ENCODE measurements at places on chromosomes 1 and 21. TPM values are rescaled to one million over a fixed set of nuclear protein-coding genes. Genes with fewer than 3 reads are reported as not detected.

- no peak overlapping the region for H3K4me3 ChIP-seq
- H3K27me3 ChIP-seq = no peaks in the 10 kb centered on the region
- DNase-seq = no peak
- no peak overlapping the region for H3K27ac ChIP-seq
- H3K4me1 ChIP-seq = no peaks in the 10 kb centered on the region
Observed at GRCh38 chr1:177561436-177561835, 390.7 kb downstream of the BRINP2 start.

GRCh38 chr1:153390938-153391710 lies at the start of gene S100A8:
TSS of gene S100A8 (minus strand) at chr1:153391073. CDS start at chr1:153390535, 538 bp downstream.
- no peaks in the 10 kb centered on the region for H3K27me3 ChIP-seq
- H3K4me3 ChIP-seq = no peak within 1 kb of the TSS
- H3K4me1 ChIP-seq = no peaks in the 10 kb centered on the region
- no peak for DNase-seq

- H3K27ac ChIP-seq = no peak overlapping the region
- no peaks in the 10 kb centered on the region for H3K27me3 ChIP-seq
- no peak overlapping the region for H3K4me3 ChIP-seq
- no peak for DNase-seq
Observed at GRCh38 chr1:167564612-167565270, 11.2 kb upstream of the CREG1 start.

- no peaks in the 10 kb centered on the region for H3K27me3 ChIP-seq
- no peak overlapping the region for H3K4me3 ChIP-seq
- no peak overlapping the region for H3K27ac ChIP-seq
- H3K4me1 ChIP-seq = no peaks in the 10 kb centered on the region
Observed at GRCh38 chr1:40221977-40222772, 25.6 kb upstream of the TMCO2 start.

- H3K27ac ChIP-seq = no peak overlapping the region
- H3K4me1 ChIP-seq = peaks cover 21% of the 10 kb centered on the region
- no peak for DNase-seq
- H3K27me3 ChIP-seq = peaks cover 30% of the 10 kb centered on the region
Observed at GRCh38 chr1:236282425-236282716, 613 bp upstream of the ERO1B start.

GRCh38 chr1:25699500-25700143 lies 83.0 kb downstream of the MAN1C1 start:
- H3K27me3 ChIP-seq = no peaks in the 10 kb centered on the region
- no peaks in the 10 kb centered on the region for H3K36me3 ChIP-seq
- H3K4me3 ChIP-seq = no peak overlapping the region
- peak overlapping the region; percentile 7 for H3K27ac ChIP-seq

DNA sequence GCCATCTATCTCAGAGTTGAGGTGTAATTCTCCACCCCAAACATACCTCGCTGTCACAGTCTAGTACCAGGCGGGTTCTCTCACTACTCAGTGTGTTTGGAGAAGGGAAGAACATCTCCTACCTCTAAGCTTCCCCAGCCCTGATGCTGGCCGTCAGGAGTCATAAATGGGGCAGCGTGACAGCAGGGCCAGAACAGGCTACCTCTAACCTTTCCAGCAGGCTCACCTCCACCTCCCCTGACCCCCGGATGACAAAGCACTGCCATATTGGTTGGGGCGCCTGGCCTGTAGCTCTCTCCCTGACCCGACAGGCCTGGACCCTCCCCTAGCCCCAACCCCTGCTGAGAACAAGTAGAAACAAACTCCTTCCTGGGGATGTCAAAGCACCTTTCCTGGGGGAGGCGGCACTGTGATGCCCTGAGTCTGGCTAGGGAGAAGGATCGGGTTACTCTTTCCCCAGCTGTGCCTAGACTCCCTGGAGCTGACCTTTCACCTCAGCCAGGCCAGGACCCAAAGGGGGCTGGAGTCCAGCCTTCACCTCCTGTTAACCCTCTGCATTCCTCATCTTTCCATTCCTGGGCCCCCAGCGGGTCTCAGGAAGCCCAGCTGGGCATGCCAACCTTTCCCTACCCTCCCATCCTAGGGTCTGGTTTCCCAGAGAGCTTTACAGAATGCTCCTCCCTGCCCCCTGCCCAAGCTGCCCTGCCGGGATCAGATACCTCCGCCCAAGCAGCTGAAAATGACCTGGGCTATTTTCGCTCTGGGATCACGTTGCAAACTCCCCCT lies 34.2 kb downstream of the AHDC1 start:
- no peaks in the 10 kb centered on the region for H3K36me3 ChIP-seq
- peak overlapping the region; percentile 36 for H3K4me3 ChIP-seq
- no peaks in the 10 kb centered on the region for H3K27me3 ChIP-seq
- H3K27ac ChIP-seq = peak overlapping the region; percentile 91

GRCh38 chr21:44763451-44764318 lies 37.9 kb downstream of the UBE2G2 start:
- no peaks in the 10 kb centered on the region for H3K36me3 ChIP-seq
- H3K27ac ChIP-seq = no peak overlapping the region
- H3K4me3 ChIP-seq = no peak overlapping the region
- DNase-seq = no peak
- peaks cover 8% of the 10 kb centered on the region for H3K4me1 ChIP-seq

DNA sequence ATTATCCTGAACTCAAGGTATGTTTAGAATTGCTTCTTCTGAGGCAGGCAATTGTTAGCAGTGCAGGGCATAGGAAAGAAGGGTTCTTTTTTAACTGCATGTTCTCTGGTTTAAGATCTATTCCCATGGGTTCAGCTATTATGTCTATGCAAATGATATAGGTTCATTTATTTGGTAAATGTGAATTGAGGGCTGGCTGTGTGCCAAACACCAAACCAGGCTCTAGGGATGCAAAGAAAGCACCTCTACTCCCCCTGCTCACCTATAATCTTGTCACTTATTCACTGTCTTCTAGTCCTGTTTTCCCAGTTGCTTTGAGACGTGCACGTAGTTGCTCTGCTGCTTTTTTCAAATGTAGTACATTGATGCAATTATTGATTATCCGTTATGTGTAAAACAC lies 691 bp upstream of the KIFAP3 start:
- peaks cover 7% of the 10 kb centered on the region for H3K4me1 ChIP-seq
- H3K27ac ChIP-seq = no peak overlapping the region
- no peak for DNase-seq
- peak overlapping the region; percentile 52 for H3K4me3 ChIP-seq
- H3K36me3 ChIP-seq = no peaks in the 10 kb centered on the region
- H3K27me3 ChIP-seq = no peaks in the 10 kb centered on the region

DNA sequence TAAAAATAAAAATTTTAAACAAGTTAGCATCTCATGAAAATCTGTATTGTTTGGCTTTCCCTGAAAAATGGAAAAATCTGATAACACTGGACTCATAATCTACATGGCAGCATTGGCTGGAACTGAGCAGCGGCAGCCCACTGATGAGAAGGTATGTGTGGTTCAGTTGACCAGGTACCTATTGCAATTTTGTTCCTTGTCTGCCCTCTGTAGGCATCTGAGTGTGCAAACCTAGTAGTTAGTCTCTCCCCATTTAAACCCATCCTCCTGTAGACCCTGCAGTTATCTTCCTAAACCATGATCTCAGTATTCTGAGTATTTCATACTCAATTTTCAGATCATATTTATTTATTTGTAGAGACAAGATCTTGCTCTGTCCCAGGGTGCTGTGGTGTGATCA lies 59.4 kb upstream of the SERBP1 start:
- peak; percentile 39 for DNase-seq
- H3K27ac ChIP-seq = no peak overlapping the region
- H3K4me3 ChIP-seq = no peak overlapping the region
- no peaks in the 10 kb centered on the region for H3K27me3 ChIP-seq

The CD1B gene
- not detected for total RNA-seq

The TIE1 gene
- 0.21 TPM for total RNA-seq

The TNFRSF14 gene
- not detected for total RNA-seq

The GSTM5 gene
- total RNA-seq = not detected

The APOBEC4 gene
- total RNA-seq = not detected

Data from neural progenitor cell (in vitro differentiated cells).